LHCN-M2 (cell line): ENCODE measurements at places on chromosomes 13 and 19. TPM values are rescaled to one million over a fixed set of nuclear protein-coding genes. Genes with fewer than 3 reads are reported as not detected.

- peak; percentile 27 for DNase-seq
Measured at GRCh38 chr13:90562443-90562842, 785.0 kb upstream of the MIR17HG start.

DNA sequence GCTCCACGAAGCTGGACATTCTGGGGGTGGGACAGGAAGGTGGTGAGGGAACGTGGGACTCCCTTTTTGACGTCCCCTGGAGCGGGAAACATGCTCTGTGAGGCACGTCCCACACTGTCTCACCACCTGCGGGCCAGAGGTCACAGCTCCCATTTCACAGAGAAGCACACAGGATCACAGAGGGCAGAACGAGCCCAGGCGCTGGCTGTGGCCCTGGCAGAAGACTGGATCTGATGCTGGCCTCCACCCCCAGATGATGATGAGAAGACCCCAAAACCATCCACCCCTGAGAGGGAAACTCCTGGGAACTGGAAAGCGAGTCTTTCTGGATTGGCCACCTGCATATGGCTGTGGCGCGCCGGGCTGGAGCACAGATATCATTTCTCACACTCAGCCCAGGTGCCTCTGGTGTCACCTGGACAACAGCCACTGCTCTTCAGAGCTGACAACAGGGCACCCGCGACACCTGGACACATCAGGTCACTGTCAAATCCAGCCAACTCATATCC is 216.2 kb downstream of the TUBA3C start:
- DNase-seq: no peak

CEACAM8 gene
- total RNA-seq: not detected in 2 replicates

DNA sequence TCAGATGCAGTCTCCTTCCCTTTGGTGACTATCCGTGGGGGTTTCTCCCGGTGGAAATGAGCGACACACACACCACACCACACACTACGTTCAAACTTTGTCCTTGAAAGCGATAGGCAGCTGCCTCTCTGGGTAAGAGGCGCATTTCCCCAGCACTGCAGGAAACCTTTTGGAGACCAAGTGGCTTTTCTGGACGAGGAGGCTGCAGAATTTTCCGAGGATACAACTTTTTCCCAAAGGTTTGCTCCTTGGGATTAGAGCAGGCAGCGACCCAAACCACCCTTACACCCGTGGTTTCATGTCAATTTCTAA is 38.2 kb upstream of the FLT1 start:
- DNase-seq: no peak

- no peak for DNase-seq
Measured at GRCh38 chr19:30629086-30629485, 256.9 kb downstream of the ZNF536 start.

- no peak for DNase-seq
Measured at GRCh38 chr19:15628236-15629002, 12.3 kb upstream of the CYP4F3 start.

DNA sequence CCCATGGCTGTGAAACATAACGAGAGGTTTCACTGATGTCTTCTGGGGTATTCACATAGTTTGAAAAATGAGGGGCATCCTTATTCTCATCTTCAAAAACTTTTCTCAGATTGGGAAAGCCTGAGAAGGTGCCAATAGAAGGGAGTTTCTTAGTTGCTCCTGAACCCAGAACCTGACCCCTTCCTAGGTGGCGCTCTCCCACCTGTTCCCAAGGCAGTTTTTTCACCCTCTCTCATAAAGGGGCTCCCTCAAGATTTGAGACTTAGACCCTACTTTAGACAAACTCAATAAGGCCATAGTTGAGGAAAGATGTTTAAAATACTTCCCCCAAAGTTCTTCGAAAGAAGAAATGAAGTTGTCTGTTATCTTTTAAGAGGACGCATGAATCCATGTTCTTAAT is 142.2 kb downstream of the FGF9 start:
- DNase-seq: no peak
